ENCODE measurements at places on chromosomes 16 and 17.

DNA sequence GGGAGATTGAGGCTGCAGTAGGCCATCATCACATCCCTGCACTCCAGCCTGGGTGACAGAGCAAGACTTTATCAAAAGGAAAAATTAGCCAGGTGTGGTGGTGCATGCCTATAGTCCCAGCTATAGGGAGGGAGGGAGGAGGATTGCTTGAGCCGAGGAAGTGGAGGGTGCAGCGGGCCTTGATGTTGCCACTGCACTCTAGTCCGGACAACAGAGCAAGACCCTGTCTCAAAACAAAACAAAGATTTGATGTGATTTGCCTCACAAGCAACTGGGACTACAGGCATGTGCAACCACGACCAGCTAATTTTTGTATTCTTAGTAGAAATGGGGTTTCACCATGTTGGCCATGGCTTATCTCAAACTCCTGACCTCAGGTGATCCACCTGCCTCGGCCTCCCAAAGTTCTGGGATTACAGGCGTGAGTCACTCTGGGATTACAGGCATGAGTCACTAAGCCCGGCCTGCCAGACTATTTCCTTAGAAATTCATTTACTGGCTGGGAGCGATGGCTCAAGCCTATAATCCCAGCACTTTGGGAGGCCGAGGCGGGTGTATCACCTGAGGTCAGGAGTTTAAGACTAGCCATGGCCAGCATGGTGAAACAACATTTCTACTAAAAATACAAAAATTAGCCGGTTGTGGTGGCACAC lies 11.5 kb downstream of the UBE2G1 start:
- no peak for DNase-seq

DNA sequence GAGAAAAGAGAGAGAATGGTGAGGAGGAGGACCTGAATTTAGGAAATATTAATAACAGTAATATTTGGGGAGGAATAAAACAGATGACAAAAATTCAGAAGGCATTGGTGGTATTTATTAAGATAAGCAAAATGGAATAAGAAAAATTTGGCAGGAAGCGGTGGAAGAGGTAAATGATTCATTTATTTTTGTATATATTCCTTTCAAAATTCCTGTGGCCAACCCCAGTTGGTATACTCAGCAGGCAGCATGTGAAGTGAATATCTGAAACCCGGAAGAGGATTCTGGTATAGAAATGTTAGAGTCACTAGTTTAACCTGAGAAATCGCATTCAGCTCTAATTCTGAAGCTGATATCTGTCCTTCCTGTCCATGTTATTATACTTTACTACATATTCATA lies 792.0 kb downstream of the KCNJ2 start:
- DNase-seq: no peak

- DNase-seq: no peak
Observed at GRCh38 chr17:62444063-62444462, 20.4 kb downstream of the METTL2A start.

DNA sequence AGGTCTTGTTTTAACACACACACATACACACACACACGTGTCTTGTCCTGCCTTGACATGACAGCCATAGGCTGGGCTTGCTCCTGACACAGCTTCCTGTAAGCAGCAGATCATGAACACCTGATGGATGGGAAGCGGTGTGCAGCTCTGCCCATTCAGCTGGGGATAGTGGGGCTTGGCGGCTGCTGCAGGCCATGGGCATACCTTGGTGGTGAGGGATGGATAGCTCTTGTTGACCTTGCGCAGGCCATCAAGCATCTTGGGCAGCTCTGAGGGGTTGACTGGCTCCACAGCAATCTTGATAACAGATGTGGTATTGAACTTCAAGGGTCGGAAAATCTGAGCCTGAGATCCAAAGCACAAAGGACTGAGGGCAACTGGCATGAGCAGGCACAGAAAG lies 12.0 kb downstream of the HIGD1B start:
- no peak for DNase-seq

- DNase-seq: no peak
Observed at GRCh38 chr17:39487946-39488345, 26.7 kb downstream of the CDK12 start.

GRCh38 chr16:89300976-89301360 lies 83.5 kb downstream of the ZNF778 start:
- no peak for DNase-seq

GRCh38 chr17:12909046-12909445 lies 108.8 kb downstream of the ELAC2 start:
- no peak for DNase-seq

GRCh38 chr17:44105483-44105882 lies 18.0 kb downstream of the HDAC5 start:
- DNase-seq: no peak

Measured in brain (organoid and tissue), 16 donors.